Epithelial cell of prostate (primary cell): ENCODE measurements at places on chromosomes 12 and 14.

GRCh38 chr12:38776647-38777046 lies 128.7 kb downstream of the CPNE8 start:
- DNase-seq, result no peak

DNA sequence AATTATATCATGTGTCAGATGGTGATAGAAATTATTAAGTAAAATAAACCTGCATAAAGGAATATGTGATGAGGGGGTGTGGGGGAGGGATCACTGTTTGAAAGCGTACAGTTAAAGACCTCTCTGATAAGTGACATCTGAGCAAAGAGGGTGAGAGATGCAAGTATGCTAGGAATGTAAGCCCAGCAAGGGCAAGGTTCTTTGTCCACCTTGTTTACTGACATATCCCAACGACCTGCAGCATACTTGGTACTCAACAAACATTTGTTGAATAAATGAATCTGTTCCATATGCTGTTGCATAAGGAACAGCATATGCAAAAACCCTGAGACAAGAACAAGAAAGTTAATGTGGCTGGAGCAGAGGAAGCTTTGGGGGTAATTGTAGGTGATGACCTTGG lies 12.0 kb upstream of the MDM1 start:
- no peak for DNase-seq

- DNase-seq, result no peak
These were observed 4.5 kb downstream of the CYP46A1 start for GRCh38 chr14:99688629-99689028.

GRCh38 chr14:61099216-61099835 lies 118.3 kb downstream of the SLC38A6 start:
- no peak for DNase-seq

- DNase-seq, result no peak
These were observed 7.2 kb upstream of the SSPN start for GRCh38 chr12:26188127-26188526.

DNA sequence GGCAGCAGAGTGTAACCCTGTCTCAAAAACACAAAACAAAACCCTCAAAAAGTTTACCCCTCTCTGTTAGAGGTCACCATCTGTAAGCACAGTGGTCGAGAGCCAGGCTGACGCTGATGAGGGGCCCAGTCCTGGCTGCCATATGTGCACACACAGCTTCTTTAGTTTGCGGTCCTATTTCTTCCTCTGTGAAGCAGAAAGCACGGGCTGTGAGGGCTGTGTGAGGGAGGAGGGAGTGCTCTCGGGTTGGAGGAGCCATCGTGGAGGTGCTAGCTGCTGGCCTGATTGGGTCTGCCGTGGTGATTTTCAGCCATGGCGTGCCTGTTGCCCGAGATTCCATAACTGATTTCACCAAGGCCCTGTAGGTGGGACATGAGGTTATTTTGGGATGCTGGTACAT lies 3.5 kb downstream of the ULK1 start:
- no peak for DNase-seq

DNA sequence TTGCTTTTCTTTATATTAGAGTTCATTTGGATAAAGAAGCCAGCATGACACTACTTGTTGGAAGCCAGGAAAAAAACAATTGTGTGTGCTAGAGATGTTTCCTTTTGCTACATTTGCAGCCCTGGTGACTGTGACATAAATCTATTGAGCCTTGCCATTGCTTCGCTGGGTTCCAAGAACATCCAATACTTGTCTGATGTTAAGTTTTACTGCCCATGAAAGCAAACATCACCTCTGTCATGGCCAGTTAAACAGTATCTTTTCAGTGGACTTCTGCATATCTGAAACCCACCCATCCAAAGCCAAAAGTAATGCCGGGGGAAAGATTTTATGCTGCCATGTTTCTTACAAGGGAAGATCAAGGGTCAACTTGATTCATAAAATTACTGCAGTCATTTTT lies 184.0 kb downstream of the MSRB3 start:
- DNase-seq, result no peak
